ENCODE measurements at places on chromosomes 4 and X. TPM values are rescaled to one million over a fixed set of nuclear protein-coding genes. Genes with fewer than 3 reads are reported as not detected.
A peak's percentile ranks its signal among the peaks of the same experiment; 100 is the strongest.

DNA sequence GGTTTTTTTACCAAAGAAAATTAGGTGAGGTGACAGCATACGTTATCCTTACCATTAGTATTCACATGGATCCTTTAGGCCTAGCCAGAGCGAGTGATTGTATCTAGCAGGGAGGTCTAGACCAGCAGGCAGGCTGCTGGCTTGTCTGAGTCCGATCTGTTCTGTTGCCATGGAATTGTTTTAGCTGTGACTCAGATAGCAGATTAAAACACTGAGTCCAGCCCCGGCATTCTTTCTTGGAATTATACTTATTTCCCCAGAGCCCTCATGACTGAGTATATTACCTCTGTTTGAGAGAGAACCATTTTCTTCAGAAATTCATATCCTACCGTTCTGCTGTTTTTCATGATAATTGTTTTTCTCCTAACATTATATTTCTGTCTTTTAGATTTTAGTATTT is 37.4 kb downstream of the OCRL start:
- DNase-seq = peak; percentile 46

DNA sequence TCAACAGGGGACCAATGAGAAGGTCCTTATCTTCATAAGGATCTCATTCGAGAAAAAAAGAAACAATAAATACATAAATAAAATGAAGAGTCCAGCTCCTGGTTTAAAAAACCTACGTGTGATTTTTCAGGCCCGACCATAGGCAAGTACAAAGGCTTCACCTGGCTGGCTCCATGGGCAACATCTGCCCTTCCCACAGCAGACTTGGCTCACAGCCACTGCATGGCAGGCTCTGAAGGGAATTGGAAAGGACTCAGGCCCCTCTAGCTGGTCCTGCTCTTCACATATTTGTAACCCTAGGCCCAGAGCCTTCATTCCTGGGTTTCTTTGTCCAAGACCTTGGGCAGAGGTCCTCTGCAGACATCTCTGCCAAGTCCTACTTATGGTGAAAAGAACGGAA is 228.1 kb downstream of the QDPR start:
- no peak for DNase-seq

DNA sequence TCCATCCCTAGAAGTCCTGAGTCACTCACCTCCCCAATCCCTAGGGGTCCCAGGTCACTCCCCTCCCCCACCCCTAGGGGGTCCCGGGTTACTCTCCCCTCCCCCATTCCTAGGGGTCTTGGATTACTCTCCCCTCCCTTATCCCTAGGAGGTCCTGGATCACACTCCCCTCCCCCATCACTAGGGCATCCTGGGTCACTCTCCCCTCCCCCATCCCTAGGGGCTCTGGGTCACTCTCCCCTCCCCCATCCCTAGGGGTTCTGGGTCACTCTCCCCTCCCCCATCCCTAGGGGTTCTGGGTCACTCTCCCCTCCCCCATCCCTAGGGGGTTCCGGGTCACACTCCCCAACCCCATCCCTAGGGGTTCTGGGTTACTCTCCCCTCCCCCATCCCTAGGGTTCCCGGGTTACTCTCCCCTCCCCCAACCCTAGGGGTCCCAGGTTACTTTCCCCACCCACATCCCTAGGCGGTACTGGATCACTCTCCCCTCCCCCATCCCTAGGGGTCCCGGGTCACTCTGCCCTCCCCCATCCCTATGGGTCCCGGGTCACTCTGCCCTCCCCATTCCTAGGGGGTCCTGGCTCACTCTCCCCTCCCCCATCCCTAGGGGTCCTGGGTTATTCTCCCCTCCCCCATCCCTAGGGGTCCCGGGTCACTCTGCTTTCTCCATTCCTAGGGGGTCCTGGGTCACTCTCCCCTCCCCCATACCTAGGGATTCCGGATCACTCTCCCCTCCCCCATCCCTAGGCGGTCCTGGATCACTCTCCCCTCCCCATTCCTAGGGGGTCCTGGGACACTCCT is 2.1 kb downstream of the ASMTL start:
- DNase-seq = no peak

GRCh38 chr4:71130827-71131603 is 137.6 kb downstream of the DCK start:
- DNase-seq = peak; percentile 22

DNA sequence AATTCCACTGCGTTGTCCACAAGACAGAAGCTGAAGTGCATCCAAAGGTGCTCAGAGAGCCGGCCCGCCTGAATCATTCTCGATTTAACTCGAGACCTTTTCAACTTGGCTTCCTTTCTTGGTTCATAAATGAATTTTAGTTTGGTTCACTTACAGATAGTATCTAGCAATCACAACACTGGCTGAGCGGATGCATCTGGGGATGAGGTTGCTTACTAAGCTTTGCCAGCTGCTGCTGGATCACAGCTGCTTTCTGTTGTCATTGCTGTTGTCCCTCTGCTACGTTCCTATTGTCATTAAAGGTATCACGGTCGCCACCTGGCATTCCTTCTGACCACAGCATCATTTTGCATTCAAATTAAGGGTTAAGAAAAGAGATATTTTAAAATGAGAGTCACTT is 115.5 kb downstream of the NFKB1 start:
- DNase-seq = peak; percentile 50

DNA sequence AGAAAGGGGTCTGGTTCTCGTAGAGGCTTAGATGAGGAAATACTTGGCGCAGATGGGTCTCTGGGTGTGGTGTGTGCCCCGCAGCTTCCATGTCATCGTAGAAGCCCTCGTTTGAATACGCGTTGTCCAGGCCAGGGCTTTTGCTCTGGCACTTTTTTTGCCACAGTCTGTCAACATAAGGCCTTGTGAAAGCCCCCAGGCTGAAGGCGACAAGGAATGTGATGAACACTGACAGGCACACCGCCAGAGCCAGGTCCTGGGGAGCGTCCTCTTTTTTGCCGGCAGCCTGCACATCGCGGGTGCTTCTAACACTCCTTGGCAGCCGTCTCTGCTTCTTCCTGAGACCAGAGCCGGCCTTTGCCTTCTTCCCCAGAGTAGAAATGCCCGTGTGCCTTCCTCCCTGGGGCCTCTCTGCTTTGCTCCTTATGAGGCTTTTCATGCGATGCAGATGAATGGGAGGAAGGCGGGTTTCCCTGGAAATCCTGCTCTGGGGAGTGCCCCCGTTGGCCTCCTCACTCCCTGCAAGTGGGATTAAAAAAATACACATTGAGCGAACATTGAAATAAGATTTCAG is 24.4 kb downstream of the LRRC66 start:
- no peak for DNase-seq

DNA sequence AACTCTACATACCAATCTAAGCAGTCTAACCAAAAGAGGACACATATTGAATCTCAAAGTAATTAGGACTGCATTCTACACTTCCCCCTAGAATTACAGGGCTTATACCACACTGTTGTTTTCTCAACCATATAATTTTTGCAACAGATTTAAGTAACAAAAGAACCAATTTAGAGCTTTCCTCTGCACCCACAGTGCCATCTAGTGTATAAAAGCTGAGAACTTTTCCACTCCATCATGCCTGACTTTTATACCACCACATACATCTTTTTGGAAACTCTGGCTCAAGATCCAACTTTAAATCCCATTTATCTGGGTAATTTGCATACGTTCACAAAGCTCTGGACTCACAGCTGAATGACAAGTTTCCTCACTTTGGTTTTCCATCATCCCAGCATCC is 99.5 kb downstream of the EFHC2 start:
- DNase-seq = no peak

GRCh38 chr4:34138385-34138784 is 2105.9 kb downstream of the ARAP2 start:
- no peak for DNase-seq

DNA sequence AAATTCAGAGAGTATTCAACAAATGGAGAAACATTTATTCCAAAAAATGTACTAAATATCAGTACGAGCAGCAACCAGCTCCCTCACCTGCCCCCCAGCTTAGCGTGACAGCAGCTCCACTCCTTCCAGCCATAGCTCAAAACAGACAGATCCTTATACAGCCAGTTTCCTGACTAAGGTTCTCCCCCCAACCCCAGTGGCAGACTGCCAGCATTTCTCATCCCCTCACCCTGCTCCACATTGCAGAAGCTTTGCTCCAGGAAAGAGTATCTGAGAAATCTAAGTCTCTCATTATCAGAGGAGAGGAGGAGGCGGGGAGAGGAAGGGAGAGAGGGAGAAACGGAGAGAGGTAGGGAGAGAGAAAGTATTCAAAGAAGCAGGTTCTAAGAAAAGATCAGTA is 53.3 kb upstream of the PASD1 start:
- DNase-seq = no peak

GRCh38 chr4:140130677-140131076 is 23.3 kb downstream of the MAML3 start:
- no peak for DNase-seq

DNA sequence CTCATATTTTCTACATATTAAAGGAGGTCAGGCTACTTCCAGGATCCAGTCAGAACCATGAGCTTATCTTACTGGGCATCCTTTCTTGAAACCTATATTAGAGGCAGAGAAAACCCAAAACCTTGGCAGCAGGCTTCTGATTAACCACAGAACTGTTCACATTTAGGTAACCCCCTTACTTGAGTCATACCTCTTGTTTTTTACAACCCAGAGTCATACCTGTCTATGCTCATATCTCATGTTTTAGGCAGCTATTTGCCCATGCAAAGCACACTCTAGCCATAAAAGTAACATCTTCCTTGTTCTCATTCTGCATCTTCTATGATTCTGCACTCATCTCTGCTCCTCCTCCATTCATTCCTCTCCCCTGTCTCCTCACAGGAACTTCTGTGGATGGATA is 138.0 kb upstream of the SMIM31 start:
- DNase-seq = no peak

DNA sequence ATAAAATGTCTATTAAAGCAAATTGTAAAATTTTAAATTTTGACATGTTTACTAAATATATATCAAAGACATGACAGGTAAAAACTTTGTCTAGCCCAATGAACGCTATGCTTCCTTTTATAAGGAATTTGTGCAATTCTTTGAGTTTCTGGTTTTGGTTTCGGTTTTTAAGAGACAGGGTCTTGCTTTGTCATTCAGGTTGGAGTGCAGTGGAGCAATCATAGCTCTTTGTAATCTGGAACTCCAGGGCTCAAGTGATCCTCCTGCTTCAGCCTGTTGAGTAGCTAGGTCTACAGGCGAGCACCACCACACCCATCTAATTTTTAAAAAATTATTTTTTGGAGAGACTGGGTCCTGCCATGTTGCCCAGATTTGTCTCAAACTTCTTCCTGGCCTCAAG is 60.7 kb downstream of the BLTP1 start:
- DNase-seq = no peak

DNA sequence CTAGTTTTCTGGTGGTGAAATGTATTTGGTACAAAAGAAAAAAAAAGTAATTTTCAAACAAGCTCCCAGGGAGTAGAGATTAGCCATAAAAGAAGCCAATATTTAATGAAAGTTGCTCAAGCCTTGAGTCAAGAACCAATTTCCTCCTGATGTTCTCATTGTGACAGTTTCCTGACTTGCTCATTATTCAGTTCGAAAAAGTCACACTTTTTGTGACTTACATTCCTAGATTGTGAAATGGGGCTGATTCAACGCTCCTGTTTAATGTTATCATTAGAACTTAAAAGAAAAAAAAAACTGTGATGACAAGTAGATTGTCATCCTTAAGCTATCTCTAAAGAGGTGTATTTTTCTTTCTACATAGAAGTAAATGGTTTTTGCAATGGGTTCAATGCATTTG is 122.6 kb upstream of the BMPR1B start:
- no peak for DNase-seq

DNA sequence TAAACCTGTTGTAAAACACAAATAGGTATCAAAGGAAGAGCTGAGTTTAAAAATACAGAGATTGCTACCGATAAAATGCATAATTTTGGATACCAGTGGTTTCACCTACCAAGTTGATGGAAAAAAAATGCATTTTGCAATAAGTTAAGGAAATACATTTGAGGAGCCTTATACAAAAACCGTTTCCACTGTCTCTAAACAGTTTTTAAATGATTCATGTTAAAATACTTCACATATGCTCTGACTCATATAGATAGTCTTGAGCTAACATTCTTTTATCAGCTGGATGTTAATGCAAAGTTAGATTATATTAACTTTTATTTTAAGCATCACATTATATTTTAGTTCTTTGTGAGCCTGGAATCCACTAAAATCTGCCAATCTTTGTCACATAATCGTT is 50.6 kb upstream of the ANKRD17 start:
- no peak for DNase-seq

DNA sequence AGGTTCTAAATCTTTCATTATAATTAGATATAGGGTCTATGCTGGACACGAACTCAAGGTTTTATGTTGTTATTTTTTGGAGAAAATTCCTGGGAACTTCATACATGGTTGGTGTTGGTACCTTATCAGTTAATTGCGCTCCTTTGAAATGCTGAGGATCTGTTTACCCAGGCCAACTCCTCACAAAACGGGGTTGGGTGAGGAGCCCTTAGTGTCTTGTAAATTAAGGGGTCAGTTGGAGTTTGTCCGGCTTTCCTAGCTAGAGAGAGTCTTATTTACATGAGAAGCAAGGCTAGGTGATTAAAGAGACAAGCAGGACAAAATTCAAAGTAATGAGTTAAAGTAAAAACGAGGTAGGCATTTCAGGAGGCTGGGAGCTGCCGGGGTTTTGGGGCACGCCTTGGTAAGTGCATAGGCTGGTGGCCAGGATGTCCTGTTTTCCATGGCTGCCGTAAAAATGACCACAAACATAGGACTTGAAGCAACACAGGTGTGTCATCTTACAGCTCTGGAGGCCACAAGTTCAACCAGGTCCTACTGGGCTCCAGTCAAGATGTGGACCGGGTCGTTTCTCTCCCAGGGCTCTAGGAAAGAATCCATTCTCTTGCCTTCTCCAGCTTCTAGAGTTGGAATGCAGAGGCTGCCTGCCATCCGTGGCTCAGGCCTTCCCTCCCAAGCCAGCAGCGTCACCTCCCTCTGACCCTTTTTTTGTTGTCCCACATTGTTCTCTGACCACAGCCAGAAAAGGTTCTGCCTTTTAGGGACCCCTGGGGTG is 19.8 kb downstream of the PSAPL1 start:
- no peak for DNase-seq

GRCh38 chr4:24924309-24924781 is 11.5 kb upstream of the CCDC149 start:
- no peak for DNase-seq

The FREM3 gene
- polyA plus RNA-seq = not detected

The CTSO gene
- polyA plus RNA-seq = 6.3 TPM

The OR13H1 gene
- polyA plus RNA-seq = not detected

The GAGE13 gene
- polyA plus RNA-seq = not detected

The MAGEE2 gene
- 0.10 TPM for polyA plus RNA-seq

The TCP11X2 gene
- not detected for polyA plus RNA-seq

The LRRC66 gene
- polyA plus RNA-seq = 2.1 TPM

The FAM241A gene
- 2.4 TPM for polyA plus RNA-seq

The NEUROG2 gene
- not detected for polyA plus RNA-seq

Data from stomach (tissue), 19 donors.